Karpas-422 (cell line): ENCODE measurements at places on chromosomes 1 and 21. TPM values are rescaled to one million over a fixed set of nuclear protein-coding genes. Genes with fewer than 3 reads are reported as not detected.

PADI2 gene
- total RNA-seq: not detected in 2 replicates

SLAMF8 gene
- not detected in 2 replicates for total RNA-seq

CR1L gene
- total RNA-seq: not detected in 2 replicates

LCE2B gene
- not detected in 2 replicates for total RNA-seq

GRCh38 chr1:33899746-33900145, 35.9 kb downstream of the HMGB4 start:
- H3K4me1 ChIP-seq: peaks cover 30% of the 10 kb centered on the region
- no peaks in the 10 kb centered on the region for H3K36me3 ChIP-seq
- no peak overlapping the region for H3K4me3 ChIP-seq

- DNase-seq: no peak
- no peak overlapping the region for H3K27ac ChIP-seq
- H3K27me3 ChIP-seq: no peaks in the 10 kb centered on the region
- no peaks in the 10 kb centered on the region for H3K36me3 ChIP-seq
- H3K4me3 ChIP-seq: no peak overlapping the region
- no peaks in the 10 kb centered on the region for H3K4me1 ChIP-seq
Measured at GRCh38 chr1:183879966-183880365, 75.0 kb downstream of the RGL1 start.

DNA sequence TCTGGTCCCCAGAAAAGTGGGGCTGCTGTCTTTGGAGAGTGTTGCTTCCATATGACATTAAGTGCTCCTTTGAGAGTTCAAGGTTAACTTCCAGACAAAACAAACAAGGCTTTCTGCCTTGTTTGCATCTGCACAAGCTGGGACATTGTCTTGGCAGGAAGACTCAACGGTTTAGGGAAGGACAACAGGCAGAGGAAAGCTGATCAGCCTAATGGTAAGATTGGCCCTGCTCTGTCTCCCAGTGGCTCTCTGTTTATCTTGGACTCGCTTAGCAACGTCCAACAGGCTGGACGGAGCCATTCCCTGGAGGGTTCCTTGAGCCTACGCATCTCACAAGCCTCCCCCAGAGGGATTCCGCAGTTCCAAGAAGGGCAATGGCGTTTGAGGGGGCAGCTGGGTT, 62.2 kb upstream of the SLC44A3 start:
- DNase-seq: no peak
- no peak overlapping the region for H3K4me3 ChIP-seq
- no peaks in the 10 kb centered on the region for H3K27me3 ChIP-seq
